ENCODE measurements at places on chromosomes 3 and 15.
A peak's percentile ranks its signal among the peaks of the same experiment; 100 is the strongest.

- no peak for DNase-seq
Measured at GRCh38 chr3:47622671-47623461, 44.2 kb upstream of the CSPG5 start.

- no peak for DNase-seq
Measured at GRCh38 chr3:150504483-150504882, 41.8 kb downstream of the SERP1 start.

DNA sequence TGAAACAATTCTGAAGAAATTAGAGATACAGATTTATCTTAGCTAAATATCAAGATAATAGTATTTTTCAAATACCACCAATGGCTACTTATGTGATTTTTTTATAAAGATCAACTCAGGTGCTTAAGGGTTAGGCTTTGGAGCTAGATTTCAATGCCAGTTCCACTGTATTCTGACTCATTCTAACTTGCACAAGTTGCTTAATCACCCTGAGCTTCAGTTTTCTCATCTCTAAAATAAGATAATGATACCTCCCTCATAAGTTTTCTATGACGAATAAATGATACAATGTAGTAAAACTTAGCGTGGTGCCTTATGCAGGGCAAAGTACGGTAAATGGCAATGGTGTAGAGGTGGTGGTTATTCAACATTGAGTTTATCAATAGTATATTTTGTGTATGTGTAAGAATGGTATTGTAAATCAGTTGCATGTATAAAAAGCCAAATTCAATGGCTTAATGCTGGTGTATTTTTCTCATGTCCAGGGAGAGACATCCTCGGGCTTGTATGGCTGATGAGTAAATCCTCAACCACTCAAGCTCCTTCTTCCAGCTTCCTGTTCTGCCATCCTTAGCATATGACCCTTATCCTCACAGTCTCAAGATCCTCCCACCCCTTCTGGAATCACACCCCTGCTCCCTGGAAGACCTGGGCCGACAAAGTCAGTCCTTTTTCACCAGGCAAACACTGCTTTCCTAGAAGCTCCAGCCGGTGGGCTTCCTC lies 505.9 kb upstream of the CFAP20DC start:
- no peak for DNase-seq

GRCh38 chr3:194937882-194938321 lies 252.2 kb downstream of the FAM43A start:
- no peak for DNase-seq

DNA sequence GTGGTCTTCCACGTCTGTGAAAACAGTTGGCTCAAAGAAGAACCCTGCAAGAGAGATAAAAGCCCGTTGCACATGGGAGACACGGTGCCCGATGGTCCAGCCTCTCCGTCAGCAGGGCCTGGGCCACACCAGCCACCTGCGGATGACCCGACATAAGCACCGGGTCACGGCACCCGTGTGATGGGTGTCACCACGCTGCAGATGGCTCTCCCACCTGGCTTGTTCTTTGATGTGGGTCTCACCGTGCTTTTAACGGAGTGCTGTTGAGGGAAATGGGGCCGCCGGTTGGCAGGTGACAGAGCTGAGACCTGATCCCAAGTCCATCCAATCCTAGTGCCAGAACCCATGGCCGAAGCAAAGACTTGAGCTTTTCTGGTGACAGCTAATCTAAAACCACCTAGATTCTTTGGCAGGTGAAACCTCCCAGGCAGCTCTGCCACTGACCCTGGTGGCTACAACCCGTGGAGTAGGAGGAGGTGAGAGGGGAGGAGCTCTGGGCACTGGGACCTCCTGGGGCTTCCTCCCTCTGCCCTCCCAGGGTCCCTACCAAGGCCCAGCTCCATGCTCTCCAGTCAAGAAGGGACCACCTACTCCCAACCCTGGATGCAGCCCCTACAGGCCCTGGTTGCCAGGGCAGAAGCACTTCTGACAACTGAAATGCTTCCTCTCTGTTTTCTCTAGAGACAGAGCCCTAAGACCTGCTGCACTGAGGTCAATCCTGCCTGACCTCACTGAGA lies 23.4 kb upstream of the SLC41A3 start:
- no peak for DNase-seq

DNA sequence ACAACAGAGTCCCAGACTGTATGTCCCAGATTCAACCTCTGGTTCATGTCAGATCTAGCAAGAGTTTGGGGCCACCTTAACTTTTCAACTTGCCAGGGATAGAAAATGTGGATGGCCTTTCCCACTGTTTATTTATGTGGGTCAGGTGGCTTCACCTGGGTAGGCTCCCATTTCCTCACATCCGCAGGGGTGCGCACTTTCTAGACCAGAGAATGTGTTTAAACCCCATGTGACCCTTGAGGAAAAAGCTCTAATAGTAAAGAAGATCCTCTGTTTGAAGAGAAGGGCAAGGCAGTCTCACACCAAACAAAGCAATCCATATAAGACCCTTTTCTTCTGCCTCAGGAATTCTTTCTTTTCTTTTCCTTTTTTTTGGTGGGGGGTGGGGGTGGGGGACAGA lies 167.2 kb upstream of the TSC22D2 start:
- DNase-seq, result no peak

GRCh38 chr3:170049146-170050000 lies 11.6 kb downstream of the GPR160 start:
- no peak for DNase-seq

DNA sequence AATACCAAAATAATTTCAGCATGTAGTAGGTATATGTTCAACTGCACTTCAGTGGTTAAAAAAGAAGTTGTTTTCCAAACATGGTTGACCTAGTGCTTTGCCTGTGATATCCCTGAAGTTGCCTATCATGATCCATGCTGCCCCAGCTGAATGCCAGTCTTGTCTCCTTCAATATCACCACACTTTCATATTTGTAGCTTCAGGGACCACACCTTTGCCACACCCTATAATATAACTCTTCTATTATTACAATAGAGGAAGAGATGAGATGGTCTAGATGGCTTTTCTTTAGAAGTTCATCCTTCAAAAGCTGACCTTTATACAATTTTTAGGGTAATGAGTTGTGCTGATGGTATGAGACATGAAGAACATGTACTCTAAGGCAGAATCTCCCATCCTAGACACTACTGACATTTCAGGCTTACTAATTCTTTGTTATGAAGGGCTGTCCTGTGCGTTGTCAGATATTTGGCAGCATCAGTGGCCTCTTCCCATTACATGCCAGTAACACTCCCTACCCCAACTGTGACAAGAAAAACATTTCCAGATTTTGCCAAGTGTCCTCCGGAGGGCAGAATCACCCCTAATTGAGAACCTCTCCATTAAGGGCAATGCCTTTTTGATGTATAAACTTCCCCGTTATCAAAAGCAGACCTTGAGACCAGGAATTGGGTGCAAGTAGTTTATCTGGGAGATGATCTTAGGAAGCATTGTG lies 76.2 kb upstream of the PLCL2 start:
- peak; percentile 34 for DNase-seq

GRCh38 chr15:97013491-97013890 lies 683.0 kb downstream of the NR2F2 start:
- DNase-seq, result no peak

DNA sequence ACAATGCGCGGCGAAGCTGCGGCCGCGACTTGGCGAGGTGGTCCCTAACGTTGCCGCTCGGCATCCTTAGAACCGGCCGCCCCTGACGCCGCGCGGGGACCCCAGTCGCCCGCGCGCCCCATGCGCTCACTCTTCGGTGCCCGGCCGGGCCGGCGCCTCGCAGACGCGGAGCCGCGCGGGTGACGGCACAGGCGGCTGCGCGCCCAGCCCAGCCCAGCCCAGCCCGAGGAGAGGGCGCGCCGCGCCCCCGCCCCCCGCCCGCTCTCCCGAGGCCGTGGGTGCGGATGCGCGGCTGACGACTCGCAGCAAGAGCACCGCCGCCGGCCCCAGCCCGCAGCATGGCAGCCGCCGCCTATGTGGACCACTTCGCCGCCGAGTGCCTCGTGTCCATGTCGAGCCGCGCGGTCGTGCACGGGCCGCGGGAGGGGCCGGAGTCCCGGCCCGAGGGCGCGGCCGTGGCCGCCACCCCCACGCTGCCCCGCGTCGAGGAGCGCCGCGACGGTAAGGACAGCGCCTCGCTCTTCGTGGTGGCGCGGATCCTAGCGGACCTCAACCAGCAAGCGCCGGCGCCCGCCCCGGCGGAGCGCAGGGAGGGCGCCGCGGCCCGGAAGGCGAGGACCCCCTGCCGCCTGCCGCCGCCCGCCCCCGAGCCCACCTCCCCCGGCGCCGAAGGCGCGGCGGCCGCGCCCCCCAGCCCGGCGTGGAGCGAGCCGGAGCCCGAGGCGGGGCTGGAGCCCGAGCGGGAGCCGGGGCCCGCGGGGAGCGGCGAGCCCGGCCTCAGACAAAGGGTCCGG lies 437 bp downstream of the KLF13 start:
- peak; percentile 85 for DNase-seq

DNA sequence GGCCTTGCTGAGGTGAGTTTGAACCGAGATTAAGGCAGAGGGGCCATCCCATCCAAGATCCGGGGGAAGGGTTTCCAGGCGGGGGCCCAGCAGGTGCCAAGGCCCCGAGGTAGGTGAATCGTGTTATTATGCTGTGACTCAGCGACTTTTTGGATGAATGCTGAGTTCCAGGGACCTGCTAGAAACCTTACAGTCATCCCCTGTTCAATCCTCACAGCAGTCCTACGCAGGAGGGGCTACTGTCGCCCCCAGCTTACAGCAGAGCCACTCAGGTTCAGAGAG lies 40.9 kb downstream of the DNAJB8 start:
- no peak for DNase-seq

DNA sequence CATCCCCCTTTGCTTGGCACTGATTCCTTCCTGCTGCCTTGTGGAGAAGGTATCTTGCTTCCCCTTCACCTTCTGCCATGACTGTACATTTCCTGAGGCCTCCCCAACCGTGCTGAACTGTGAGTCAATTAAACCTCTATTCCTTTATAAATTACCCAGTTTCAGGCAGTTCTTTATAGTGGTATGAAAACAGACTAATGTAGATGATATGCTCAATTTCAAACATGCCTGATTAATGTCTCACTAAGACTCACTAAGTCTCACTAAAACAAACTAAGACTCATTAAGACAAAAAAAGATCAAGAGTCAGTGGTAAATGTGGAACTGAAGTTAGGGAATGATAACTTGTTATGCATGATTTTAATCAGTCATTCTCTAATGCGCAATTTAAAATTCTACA lies 606.6 kb downstream of the RBMS3 start:
- DNase-seq, result no peak

- DNase-seq, result no peak
Measured at GRCh38 chr3:151213881-151214280, 10.9 kb upstream of the GPR171 start.

DNA sequence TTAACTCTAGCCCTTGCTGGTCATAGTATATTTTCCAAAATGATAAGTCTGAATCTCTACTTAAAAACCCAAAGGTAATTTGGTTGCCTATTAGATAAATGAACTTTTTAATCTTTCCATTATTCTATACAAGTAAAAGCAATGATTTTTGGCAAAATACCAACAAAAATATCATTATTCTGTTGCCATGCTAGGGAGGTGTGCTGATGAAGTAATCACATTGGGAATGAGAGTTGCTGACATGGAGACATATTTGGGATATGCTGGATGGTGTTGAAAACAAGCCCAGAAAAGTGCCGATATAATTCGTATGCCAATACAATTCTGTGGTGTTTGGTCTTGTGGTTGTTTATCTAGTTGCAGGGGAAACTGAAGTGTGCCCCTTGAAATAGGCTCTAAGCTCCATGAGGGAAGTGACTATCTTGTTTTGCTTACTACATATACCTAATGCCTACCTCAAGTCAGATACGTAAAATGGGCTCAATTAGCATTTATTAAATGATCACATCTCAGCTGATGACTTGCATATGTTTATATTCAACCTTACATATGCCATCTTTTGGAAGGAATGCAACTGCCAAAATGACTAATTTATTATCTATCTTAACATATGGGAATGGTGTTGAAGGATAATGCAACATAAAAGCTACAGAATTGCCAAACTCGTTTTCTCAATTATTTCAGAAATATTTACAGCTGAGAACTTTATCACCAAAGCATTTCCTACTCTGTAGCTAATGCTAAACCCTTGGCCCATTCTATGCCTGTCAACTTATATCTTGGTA lies 5.8 kb downstream of the TOPBP1 start:
- no peak for DNase-seq

Data from CD4-positive, alpha-beta T cell treated with Interleukin-17A for 4 hours (primary cell).